Effector CD4-positive, alpha-beta T cell (primary cell): ENCODE measurements at places on chromosomes 3 and 15.

- no peak for DNase-seq
Observed at GRCh38 chr3:70952033-70952747, 631.3 kb downstream of the FOXP1 start.

DNA sequence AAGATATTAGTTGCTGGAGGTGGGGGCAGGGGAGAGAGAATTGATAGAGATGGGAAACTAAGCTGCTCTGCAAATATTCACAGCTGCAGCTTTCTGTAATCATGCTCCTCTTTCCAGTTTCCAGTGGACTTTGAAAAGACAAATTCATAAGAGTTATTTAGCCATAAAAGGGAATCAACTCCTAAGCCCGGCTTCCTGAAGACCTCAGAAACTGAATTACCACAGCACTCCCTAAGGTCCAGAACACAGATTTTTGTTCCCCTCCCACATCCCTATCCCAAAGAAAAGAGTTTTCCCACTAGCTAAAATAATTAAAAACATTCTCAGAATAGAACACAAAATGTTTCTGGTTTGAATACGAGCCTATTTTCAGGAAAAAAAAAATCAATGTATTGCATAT lies 871.8 kb upstream of the NR2F2 start:
- DNase-seq, result no peak

DNA sequence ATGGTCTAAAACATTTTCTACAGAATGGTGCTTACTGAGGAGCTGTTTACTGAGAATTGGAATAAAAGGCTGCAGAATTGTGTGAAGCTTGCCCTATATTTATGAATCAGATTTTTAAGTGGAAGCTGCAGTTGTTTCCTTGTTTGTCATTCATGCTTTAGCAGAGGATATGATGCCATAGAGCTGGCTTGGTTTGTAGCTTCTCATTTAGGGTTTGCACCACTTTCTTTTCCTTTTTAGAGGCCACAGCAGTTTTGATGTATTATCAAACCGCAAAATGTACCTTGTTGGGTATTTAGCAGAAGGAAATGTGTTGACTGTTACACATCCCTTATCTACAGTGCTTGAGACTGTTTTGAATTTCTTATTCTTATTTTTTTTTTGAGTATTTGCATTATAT lies 66.2 kb downstream of the RASA2 start:
- DNase-seq, result no peak

- DNase-seq, result no peak
Observed at GRCh38 chr15:48459571-48460442, 128.6 kb downstream of the DUT start.

- no peak for DNase-seq
Observed at GRCh38 chr15:90190606-90191343, 10.4 kb upstream of the SEMA4B start.

- no peak for DNase-seq
Observed at GRCh38 chr15:101558221-101558941, 68.9 kb upstream of the PCSK6 start.

DNA sequence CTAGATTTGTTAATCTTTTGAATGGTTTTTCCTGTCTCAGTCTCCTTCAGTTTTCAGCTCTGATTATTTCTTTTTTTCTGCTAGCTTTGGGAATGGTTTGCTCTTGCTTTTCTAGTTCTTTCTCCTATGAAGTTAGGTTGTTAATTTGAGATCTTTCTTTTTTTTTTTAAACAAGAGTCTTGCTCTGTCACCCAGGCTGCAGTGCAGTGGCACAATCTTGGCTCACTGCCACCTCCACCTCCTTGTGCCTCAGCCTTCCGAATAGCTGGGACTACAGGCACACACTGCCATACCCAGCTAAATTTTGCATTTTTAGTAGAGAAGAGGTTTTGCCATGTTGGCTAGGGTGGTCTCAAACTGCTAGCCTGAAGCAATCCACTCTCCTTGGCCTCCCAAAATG lies 56.7 kb downstream of the UQCC5 start:
- no peak for DNase-seq

DNA sequence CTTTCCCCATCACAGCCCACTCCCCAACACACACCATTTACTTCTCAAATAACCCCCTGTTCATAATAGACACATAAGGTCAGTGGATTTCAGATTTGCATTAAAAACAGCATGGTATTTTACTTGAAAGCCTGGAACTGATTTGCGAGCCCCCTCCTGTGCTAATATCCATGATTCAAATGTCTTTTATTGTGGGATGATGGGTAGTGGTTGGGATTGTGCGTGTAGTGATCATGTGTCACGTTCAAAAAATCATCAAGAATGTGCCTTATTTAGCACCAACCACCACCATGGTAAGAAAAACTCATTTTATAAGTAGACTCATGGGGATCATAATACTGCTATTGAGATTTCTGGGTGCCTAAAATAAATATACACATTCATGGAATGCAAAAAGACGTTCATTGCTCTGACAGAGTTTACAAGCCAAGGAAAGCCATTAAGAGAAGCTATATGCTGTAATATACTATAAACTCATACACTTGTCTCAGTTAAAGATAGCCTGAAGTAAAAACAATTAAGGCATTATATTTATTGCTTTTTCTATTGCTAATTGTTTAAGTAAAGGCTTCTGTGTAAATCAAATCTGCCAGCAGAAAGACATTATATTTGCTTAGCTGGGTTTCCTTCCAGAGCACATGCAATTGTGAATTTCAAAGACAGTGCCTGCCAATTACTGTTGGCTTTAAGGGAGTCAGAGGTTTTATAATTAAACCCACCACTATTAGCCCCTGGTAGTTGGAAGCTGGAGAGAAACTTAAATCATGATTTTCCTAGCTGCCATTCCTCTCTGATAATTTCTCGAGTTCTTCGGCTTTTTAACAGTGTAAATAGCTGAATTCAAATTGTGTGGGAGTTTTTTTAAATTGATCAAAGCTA lies 4.0 kb downstream of the TRAT1 start:
- no peak for DNase-seq

GRCh38 chr3:120488296-120488695 lies 37.5 kb upstream of the FSTL1 start:
- no peak for DNase-seq

GRCh38 chr15:31325595-31326155 lies 960 bp upstream of the KLF13 start:
- peak; percentile 47 for DNase-seq

DNA sequence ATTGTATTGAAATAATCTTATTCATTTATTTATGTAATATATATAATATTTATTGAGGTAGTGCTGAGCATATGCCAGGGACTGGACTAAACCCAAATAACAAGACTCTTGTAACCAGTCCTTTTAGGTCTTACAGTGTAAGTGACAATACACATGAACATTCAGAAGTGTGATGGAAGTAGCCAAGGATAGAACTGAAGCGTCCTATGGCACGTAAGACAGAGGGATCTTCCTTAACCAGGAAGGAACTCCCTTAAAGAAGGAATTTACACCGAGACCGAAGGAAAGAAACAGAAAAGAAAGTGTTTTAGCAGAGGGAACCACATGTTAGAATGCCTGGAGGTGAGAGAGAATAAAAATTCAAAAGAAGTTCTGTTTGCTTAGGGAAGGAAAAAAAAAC lies 23.6 kb upstream of the CLDN1 start:
- DNase-seq, result no peak

DNA sequence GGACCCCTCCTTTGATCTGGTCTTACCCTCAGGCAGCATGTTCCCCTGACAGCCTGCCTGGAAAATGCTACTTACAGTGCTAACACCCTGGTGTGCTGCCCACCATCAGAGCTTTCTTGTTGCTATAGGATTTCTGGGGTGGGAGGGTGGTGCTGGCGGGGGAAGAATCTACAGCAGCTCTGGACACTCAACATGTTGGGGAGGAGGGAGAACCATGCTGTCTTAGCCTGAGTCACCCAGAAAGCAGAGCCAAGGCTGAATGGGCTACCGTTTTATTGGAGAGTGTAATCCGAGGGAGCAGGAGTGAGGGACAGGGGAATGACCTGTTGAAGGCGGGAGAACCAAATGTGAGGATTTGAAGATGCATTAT lies 45.6 kb downstream of the MFSD1 start:
- DNase-seq, result no peak

GRCh38 chr15:79378394-79379109 lies 53.6 kb upstream of the MINAR1 start:
- DNase-seq, result no peak

DNA sequence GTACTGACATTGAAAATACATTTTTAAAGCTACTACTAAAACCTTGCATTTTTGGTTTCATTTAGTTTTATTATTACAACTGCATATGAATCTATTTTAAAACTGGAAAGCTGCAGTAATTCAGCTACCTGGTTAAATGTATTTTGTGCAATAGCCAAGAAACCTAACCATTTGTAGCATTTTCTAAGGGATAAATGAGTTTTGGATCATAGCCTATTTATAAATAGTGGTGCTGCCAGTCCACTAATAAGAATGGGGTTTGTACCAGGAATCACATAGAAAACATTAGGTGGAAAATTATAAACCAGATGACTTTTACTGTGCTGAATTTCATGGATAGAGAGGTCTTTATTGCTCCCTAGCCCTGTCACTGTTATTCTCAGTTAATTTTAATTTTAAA lies 454.7 kb downstream of the DIPK2A start:
- no peak for DNase-seq

DNA sequence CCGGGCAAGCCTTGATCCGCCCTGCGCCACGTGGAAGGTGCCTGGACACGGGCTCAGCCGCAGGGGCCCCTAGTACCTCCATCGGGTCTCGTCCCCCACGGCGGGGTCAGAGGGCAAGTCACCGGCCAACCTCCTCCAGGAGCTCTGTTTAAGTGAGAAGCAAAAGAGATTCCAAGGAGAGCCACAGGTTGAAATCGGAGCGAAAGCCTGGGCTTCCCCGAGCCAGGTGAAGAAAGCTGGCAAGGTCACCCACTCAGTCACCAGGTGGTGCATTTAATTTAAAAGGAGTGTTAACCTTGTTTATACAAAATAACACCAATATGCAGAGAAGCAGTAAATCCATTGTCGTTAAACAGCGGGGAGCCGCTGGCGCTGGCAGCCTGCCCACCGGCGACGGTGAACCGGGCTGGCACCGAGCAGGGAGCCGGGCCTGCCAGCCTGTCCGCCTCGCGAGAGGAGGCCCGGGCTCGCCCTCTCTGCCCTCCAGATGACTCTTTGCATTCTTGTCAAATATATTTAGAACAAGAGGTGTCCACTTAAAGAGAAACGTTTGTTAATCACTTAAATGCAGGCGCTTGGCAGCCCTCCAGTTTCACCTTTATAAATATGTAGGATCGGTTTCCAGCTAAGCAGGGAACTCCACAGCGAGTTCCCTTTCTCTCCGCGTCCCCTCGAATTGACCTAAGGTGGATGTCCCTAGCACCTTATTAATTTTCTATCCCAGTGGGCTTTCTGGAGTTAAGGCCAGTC lies 277.3 kb upstream of the NR2F2 start:
- DNase-seq, result no peak

- DNase-seq, result no peak
Observed at GRCh38 chr3:71423151-71423906, 160.2 kb downstream of the FOXP1 start.

GRCh38 chr3:163490119-163490518 lies 1588.2 kb downstream of the SI start:
- DNase-seq, result no peak

DNA sequence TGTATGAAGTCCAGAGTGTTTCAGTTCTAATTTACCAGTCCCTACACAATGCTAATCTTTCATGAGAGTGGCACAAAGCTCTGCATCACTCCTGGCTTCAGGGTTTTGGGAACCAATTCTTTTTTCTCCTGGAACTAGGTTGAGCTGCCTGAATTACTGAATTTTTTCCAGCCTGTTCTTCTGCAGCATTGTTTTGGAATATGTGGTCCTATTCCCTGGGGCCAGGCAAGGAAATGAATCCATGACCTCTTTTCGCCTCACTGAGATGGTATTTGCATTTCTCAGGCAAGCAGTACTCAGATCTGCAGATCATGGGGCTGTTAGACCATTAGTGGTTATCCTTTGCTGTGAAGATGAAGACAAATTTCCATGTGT lies 25.6 kb upstream of the GPR171 start:
- DNase-seq, result no peak

GRCh38 chr3:56894881-56895431 lies 93.2 kb upstream of the ARHGEF3 start:
- DNase-seq, result no peak

GRCh38 chr15:68374168-68374745 lies 57.7 kb downstream of the ITGA11 start:
- DNase-seq, result no peak

DNA sequence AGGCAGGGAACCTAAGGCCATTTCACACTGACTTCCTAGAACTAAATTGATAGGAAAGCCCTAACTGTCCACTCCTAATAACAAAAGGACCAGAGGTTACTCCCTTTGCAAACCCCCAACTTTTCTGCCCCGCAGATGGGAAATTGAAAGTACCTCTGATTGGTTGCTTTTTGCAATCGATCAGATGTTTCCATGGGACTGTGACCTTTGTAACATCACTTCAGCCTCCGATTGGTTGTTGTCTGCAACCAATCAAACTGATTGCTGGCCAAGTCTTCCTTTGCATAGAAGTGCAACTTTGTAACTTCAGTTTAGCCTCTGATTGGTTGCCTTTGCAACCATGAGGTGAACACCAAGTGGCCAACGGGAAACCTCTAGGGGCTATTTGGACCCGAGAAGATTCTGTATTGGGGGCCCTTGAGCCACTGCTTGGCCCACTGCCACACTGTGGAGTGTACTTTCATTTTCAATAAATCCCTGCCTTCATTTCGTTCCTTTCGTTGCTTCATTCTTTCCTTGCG lies 11.3 kb upstream of the KNL1 start:
- no peak for DNase-seq

DNA sequence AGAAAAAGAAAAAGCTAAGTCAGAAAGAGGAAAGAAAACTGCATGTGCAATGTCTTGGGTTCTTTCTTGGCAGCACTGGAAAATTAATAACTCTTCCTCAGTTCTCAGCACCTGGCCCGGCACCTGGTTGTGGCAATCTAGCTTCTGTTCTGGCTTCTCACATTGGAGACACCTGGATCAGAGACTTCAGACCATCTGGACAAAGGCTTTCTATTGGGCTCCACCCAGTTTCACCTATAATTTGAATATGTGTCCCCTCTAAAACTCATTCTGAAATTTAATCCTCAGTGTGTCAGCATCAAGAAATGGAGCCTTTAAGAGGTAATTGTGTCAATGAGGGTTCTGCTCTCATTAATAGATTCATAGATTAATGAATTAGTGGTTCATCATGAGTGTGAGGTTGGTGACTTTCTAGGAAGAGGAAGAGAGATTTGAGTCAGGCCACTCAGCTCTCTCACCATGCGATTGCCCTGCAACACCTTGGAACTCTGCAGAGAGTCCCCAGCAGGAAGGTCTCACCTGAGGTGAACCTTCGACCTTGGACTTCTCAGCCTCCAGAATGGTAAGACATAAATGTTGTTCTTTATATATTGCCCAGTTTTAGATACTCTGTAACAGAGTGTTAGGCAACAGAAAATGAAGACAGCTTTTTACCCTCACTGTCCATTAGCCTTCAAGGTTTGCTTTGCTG lies 679.9 kb downstream of the NTRK3 start:
- no peak for DNase-seq

- no peak for DNase-seq
Observed at GRCh38 chr3:19093084-19093483, 55.2 kb upstream of the KCNH8 start.

- DNase-seq, result no peak
Observed at GRCh38 chr15:71880276-71880675, 69.9 kb downstream of the NR2E3 start.

GRCh38 chr15:79673416-79674123 lies 223.2 kb downstream of the MTHFS start:
- no peak for DNase-seq
